ENCODE measurements at places on chromosomes 6 and 20.

GRCh38 chr6:9710574-9710973, 704.3 kb downstream of the TFAP2A start:
- DNase-seq: no peak

DNA sequence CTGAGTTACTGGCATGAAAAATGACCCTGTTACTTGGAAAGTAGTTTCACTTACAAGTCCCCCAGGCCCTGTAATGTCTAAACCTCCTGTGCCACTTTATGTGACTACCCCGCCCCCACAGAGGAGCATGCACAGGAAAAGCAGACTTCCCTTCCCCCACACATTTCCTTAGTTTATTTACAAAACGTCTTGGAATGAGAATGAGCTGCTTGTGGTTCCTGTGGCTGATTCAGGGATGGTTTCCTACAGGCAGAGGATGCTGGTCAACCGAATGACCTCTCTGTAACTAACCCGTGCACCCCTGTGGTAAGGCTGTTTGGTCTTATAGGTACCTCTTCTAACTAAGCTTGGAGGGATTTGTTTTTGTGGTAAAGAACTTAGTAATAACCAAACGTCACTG, 28.5 kb downstream of the RSPO3 start:
- DNase-seq: no peak

DNA sequence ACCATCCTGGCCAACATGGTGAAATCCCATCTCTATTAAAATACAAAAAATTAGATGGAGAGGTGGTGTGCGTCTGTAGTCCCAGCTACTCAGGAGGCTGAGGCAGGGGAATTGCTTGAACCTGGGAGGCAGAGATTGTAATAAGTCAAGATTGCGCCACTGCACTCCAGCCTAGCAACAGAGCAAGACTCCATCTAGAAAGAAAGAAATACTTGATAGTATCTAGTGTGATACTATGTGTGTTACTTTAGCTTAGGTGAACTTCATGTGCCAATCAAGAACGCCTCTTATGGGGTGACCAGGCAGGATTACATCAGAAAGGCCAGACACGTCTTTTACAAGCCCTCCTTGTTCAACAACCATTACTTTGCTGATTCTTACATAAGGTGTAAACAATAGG, 107.1 kb downstream of the TMEM170B start:
- DNase-seq: no peak

DNA sequence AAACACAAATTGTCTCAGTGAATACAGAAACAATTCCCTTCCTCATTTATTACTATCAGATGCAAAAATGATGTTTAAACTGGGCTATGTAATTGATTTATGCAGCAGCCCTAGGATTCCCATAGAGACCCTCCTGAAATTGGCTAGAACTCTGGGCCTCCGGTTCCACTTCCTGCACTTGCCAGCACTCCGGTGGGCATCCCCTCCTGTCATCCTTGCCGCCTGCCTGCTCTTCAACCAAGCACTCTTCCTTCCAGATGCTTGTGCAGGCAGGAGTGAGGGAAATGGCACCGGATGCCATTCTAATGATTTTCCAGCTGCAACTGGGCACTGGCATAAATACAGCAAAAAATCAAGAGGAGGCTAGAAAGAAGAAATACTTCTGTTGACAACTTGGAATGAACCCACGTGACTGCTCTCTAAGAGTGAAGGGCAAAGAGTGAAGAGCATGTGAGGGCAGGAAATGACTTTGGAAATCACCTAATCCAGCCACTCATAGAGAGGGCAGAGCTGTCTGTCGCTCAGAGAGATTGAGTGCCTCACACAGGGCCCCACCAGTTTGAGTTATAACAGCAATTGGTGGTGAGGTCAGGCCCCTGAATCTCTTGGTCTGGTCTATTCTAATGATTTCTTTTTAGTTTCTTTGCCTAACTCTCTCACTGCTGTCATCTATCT, 3.7 kb upstream of the NEDD9 start:
- no peak for DNase-seq

- no peak for DNase-seq
Observed at GRCh38 chr6:36979347-36979742, 6.7 kb downstream of the MTCH1 start.

- no peak for DNase-seq
Observed at GRCh38 chr6:84066536-84066935, 33.0 kb downstream of the MRAP2 start.

DNA sequence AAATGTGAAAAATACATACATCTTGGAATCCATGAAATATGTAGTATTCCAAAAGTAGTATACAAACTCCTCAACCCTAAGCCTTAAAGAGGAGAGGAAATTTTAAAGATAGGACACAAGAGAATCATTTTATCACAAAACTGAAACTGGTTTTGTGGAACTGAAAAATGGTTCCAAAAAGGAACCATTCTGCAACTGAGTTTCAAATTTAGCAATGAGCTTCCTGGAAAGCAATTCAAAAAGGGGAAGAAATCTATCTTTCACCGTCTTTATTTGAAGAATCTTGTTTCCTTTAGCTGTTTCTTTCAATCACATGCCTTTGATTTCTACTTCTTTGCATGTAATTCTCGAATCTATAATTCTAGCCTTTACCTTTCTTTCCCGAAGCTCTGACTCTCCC, 32.2 kb upstream of the LAMP5 start:
- DNase-seq: no peak

DNA sequence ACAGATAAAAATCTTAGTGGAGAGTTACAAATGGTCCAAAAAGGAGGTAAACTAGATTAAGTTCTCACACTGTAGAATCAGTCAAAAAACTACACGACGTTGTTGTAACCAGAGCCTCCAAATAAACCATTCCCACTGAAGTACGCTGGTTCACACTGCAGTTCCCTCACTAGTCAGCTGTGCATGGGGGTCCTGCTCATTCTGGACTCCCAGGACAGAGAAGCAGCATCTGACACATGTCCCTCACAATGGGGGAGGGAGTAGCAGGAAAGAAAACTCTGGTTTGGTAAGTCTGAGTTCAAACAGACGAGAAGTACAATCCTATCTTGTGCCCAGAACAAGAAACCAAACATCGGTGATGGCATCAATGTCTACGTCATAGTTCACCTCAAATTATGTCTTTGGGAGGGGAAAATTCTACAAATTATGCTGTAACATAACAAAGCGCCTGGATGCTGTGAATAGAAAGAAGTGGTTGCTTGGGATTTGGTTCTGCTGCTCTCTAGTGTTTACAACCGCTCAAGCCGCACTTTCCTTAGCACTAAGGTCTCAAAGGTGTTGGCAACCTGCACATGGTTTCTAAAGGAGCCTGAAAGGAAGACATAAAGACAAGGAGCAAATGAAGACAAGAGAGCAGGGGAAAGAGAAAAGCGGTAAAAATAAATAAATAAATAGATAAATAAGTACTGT, 208.0 kb downstream of the GMDS start:
- no peak for DNase-seq

GRCh38 chr20:57188576-57189079, 77.8 kb downstream of the BMP7 start:
- no peak for DNase-seq

- no peak for DNase-seq
Observed at GRCh38 chr6:136539967-136540652, 10.1 kb downstream of the MAP7 start.

DNA sequence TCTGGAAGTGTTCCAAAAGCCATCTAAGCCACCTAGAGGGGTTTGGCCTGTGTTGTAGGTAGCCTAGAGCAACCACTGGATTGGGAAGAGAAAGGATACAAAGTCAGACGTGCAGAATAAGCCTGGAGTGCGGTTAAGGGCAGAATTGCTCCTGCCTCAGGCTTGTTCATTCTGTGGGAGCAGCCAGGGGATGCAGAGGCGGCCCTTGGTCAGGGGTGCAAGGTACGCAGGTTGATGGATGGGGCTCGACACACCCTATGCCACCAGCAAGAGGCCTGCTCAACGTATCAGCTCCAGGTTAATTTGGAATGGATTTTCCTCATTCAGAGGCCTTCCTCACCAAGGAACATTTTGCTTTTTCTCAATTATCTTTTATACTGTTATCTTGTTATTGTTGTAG, 129.8 kb downstream of the SLC23A2 start:
- DNase-seq: no peak

DNA sequence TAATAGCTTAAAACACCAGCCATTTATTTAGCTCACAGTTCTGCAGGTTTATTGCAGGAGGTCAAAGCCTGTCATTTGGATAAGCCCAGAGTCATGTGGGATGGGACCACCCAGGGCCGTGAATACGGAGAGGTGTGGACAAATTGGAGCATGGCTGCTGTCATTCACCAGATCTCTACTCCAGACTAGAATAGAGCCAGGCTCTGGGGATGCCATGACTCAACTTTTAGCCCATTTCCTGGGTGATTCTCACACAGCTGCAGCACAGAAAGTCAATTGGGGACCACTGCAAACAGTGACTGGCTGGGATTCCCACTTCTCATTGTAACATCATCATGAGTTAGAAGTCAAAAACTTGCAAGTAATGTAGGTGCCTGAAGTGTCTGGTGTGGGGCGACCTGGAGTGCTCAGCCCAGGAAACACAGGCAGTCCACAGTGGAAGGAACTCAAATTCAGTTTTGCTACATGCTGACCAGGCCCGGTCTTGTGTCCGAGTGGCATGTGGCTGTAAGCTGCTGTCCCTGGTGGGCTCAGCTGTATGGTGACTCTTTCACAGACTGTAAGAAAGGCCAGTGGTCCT, 174.3 kb downstream of the SCP2D1 start:
- DNase-seq: no peak

- no peak for DNase-seq
Observed at GRCh38 chr6:158122048-158122447, 46.0 kb downstream of the SERAC1 start.

DNA sequence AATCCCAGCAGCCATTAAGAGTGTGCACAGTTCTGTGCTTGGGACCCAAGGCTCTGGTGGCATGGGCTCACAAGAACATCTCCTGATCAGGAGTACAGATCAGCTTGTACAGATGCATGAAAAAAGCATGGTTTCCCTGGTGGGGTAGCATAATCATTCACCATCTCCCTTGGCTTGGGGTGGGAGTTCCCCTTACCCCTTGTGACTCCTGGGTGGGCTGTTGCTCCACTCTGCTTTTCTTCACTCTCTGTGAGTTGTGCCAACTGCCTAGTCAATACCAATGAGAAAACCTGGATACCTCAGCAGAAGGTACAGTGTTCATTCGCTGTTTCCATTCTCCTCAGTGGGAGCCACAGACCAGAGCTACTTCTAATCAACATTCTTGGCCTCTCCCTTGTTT, 13.6 kb upstream of the HLA-DQB1 start:
- DNase-seq: no peak

GRCh38 chr6:30988209-30988825, 4.8 kb downstream of the MUC21 start:
- DNase-seq: no peak

DNA sequence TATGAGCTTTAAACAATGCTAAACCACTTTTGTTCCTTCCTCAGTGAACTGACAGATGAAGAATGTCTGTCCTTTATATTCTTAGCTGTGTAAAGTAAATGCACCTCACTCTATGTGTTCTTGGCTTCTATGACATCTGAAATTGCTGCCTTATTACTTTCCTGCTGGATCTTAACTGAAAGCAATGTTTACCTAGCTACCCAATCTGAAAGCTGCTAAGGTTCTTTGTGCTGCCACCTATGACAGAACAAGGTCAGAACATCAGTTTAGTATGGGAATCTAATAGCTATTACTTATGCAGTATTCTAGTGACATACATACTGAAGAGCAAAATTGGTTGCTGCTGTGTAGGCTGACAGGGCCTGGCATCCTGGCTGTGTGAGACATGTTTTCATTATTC, 444.1 kb downstream of the KHDRBS2 start:
- no peak for DNase-seq

- no peak for DNase-seq
Observed at GRCh38 chr6:144063246-144063743, 32.1 kb downstream of the SF3B5 start.

- peak; percentile 94 for DNase-seq
Observed at GRCh38 chr6:109381747-109382575, at the start of gene CD164. CD164 (minus strand) TSS chr6:109382467; CDS start chr6:109382378, 89 bp downstream.

DNA sequence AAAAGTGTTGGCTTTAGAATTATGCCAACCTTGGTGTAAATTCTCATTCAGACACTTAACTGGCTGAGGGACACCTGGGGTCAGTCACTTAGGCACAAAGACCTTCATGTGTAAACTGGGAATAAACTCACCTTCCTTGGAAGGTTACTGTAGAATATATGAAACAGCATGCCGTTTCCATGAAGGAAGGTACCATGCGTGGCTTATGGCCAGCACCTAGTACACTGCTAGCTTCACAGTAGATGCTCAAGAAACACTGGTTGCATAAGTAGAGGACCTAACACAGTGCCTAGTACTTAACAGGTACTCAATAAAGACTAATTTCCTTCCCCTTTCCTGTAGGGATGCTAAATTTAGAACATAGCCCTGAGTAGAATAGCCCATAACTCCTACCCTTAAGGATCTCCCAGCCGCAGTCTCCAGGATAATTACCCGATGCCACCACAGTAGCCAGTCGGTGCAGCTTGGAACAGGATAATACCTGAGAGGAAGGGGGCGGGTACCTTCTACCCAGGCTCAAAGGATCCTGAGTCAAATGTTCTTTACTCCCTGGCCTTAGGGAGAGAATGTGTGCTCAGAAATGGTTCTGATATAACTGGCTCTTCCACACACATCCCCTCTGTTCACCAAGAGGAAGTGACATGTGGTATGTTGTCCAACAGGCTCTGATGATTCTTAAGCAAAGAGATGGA, 3.6 kb downstream of the BCL2L1 start:
- DNase-seq: no peak

- no peak for DNase-seq
Observed at GRCh38 chr20:63087236-63087871, 80.6 kb upstream of the BHLHE23 start.

- no peak for DNase-seq
Observed at GRCh38 chr6:40460380-40460779, 126.8 kb downstream of the LRFN2 start.

DNA sequence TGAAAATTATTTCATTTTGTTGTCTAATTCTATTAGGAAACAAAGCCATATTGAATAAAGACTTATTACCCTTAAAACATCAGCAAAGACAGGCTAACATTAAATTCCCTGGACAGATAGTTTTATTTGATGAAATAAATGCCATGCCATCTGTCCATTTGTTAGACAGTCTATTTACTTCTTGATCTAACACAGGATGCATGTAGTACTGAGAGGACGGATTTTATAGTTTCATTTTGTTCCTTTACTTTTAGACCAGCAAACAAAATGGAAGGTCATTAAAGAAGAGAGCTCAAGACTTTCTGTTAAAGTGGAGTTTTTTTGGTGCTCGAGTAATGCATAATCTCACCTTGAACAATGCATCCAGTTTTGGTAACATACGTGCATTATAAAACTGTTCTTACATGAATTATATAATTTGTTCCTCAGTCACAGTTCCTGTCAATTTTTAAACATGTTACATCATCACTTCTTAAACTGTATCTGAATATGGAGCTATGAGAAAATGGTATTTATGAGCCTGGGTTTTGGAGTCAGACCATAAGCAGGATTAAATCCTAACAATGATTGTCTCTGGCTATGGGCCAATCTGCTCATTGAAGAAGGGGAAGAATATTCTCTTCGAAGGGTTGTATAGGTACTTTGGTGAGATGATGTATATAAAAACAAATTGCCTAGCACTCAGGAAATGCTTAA, 46.0 kb downstream of the RFX6 start:
- DNase-seq: no peak

GRCh38 chr6:31874836-31875572, 3.8 kb downstream of the SLC44A4 start:
- no peak for DNase-seq

Data from activated naive CD4-positive, alpha-beta T cell (primary cell).